Fibroblast of skin of left quadriceps (primary cell): ENCODE measurements at places on chromosomes 6 and 20.
A peak's percentile ranks its signal among the peaks of the same experiment; 100 is the strongest.

DNA sequence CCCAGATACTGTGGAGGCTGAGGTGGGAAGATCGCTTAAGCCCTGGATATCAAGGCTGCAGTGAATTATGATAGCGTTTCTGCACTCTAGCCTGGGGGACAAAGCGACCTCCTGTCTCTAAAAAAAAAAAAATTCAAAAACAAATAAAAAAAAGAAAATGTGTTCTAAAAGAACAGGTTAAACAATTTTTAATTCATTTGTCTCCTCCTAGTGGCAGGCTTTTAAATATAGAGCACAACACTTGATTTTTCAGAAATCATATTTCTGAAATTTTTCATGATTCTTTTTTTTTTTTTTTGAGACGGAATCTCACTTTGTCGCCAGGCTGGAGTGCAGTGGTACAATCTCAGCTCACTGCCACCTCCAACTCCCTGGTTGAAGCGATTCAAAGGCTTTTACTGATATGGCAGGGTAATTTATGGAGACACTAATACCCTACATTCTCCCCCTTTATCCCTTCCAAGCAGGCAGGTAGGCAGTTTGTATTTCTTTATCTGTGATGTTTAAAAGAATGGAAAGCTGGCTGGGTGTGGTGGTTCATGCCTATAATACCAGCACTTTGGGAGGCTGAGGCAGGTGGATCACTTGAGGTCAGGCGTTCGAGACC, 8.7 kb upstream of the GTF3C6 start:
- peak; percentile 13 for DNase-seq

GRCh38 chr6:133769463-133769862, 119.5 kb upstream of the TCF21 start:
- DNase-seq: no peak

DNA sequence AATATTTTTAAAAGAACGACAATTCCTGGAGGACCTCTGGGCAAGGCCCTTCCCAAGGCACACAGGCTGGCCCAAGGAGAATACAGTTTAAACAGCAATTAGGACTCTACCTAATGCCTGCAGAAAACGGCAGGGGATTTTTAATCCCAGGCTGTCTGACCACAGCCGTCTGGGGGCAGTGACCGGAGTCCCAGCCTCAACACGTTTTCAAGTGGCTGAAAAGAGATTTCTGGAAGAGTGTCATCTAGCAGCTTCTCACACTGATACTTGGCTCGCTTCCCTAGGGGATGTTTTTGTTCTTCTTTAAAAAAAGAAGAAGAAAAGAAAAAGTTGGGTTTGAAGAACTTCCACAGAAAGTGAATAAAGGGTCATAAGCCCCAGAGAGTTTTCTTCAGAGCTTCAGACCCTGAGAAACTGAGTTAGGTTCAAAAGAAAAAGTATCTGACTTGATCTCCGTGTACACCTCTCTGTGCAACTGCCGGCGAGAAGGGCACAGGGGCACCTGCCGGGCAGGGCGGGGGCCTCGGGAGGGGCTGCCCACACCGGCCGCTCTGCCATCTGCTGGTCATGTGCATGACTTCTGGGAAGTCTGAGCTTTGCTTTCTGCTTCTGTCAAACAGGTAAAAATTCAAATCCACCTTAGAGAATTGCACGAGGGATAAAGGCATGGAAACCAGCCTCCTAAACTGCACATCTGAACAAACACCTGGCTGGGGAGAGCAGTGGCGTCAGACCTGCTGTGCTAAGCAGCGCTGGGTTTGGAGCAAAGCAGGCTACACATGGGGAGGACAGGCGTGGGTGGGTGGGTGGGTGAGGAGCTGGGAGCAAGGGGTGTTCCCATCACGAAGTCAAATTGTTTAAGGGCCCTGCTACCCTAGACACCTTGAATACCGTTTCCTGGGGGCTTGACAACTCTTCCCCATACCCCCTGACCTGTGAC, 33.0 kb downstream of the RRBP1 start:
- no peak for DNase-seq

DNA sequence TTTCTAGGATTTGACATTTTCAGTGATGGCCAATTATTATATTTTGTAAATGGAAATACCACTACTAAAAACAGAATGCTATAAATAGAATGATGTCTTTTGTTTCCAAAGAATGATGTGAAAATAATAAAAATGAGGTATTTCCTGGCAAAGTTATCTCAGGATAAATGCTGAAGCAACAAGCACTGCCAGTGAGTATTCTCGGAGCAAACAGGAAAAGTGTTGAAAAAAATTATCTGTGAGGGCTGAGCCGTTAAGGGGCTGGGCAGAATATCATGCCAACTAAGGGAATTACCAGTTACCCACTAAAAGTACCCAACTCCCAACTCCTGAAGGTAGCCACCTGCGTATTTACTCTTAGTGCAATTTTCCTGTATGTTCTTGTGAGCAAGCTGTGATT, 23.6 kb upstream of the SCAF8 start:
- DNase-seq: no peak

- no peak for DNase-seq
Observed at GRCh38 chr20:56945901-56946300, 316.8 kb downstream of the TFAP2C start.

- no peak for DNase-seq
Observed at GRCh38 chr20:45796337-45797065, 4.7 kb downstream of the DNTTIP1 start.

GRCh38 chr20:32274359-32274758, 3.1 kb upstream of the KIF3B start:
- no peak for DNase-seq

GRCh38 chr6:165984729-165985275, 182.8 kb downstream of the TBXT start:
- DNase-seq: no peak

DNA sequence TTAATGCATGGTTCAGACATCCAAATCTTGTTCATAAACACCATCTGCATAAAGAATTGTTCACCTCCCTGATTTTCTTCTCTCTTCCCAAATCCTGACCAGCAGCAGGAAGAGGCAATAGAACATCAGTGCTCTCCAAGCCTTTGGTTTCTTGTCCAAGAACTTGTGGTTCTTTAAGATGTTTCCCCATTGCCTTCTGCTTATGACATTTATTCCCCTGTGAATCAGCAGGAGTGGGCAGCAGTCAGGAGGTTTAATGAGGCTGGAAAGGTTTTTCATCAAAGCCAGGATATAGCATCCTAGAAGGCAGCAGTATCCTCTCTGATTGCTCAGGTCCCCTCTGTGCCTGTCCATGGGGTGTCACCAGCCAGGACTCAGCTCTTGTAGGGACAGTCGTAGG, 5.3 kb downstream of the HDDC2 start:
- no peak for DNase-seq

DNA sequence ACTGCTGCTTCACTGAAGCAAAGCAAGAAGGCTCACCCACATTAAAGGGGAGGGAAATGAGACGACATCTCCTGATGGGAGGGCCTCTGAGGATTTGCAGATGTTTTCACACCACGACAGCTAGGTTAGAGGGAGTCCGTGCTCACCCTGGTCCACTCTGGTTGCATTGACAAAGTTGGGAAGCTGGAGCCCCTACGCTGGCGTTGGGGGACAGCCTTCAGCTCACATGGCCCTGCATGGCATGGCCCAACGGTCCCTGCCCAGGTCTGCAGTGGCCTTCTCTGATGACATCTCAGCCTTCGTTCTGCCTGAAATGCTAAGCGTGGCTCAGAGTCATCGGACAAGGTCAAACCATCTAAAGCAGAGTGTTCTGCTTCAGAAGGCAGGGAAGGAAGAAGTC, 3.8 kb upstream of the NAPB start:
- DNase-seq: no peak

- DNase-seq: no peak
Observed at GRCh38 chr6:56593801-56594318, 48.8 kb downstream of the DST start.

DNA sequence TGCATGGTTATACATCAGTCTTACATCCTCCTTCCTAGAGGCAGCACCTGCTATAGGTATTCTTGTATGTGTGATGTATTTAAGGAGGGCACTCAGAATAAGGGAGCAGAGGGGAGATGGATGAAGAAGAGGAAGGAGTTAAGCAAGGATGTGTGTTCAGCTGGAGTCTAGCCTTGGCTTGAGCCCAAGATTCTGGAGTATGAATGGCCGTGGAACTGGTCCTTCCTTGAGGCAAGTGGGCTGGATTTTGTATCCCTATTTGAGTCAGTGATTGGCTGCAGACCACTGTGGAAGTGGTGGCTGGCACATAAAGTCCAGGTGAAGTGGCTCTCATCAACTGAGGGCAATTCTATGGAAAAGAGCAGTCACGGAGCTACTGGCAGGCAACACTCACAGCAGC, 112.0 kb upstream of the RNF24 start:
- DNase-seq: no peak

- no peak for DNase-seq
Observed at GRCh38 chr6:34370361-34370760, 22.1 kb downstream of the NUDT3 start.

DNA sequence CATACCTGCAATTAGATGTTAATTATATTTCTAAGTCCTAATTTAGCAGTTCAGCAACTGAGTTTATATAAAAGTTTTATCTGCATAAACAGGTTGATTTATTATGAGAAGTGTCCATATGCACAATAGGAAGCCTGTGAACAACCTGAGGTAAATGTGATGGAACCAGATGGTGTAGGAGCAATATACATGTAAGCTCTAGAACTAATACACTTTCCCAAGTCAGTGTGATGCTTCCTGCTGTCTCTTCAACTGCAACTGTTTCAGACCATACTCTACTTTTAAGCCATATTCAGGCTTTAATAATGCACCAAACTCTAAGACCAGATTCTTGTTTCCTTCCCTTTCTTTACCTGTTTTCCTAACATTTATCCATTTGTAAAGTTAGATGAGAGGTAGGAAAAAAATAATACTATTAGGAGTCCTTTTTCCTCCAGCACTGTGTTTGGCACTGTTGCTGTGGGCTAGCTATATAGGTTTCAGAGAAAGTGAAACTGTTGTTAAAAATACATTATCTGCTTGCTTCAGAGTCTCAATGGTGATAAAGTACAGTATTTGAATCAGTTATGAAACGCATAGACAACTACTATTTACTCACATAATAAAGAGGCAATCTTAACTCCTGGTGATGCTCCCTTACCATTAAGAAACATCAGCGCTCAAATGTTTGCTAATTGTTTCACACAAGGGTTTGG, 1009.3 kb downstream of the GRIK2 start:
- DNase-seq: no peak

GRCh38 chr20:38649275-38649891, 47.8 kb downstream of the ARHGAP40 start:
- DNase-seq: no peak

- DNase-seq: no peak
Observed at GRCh38 chr20:62433658-62434497, 6.5 kb upstream of the RBBP8NL start.

DNA sequence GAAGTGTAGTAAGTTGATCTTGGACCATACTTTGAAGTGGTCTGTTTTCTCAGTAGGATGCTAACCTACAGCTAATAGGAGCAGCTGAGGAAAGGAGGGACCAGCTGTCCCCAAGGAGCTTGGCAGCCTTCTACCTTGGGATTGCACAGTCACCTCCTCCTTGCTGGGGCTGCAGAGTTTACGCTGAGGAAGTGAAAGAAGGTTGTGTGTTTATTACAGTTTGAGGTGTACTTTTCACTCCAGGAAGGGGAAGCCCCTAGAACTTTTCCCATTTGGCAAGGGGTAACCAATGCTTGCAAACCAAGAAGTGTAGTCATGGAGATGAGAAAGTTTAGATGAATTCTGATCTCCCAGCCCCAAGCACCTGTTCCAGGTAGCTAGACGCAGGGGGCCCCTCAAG, 58.8 kb downstream of the BMP6 start:
- DNase-seq: no peak

GRCh38 chr6:93219447-93219846, 199.9 kb downstream of the EPHA7 start:
- DNase-seq: no peak

- DNase-seq: no peak
Observed at GRCh38 chr6:5704708-5705107, 302.0 kb downstream of the NRN1 start.

DNA sequence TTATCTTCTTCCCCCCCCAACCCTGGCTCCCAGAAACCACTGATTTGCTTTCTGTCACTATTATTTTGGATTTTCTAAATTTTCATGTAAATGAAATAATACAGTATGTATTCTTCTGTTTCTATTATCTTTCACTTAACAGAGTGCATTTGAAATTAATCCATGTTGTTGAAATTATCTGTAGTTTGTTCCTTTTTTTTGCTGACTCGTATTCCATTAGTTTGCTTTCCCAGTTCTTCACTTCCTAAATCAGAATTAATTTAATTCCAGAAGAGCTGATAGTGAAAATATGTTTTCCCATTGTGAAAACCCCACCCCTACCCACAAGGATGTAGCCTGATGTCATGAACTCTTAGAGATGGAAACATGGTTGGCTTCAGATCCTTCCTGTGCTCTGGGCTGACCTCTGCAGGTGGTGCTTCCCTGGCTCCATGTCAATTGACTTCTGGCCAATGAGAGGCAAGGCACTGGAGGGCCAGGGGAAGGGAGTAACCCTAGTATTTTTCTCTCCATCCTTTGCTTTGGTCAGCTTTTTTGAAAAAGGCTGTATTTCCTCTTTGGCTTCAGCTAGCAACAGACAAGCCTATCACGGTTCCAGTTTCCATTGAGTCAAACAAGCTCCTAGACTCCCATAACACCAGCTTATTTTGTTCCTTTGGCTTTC, 244.4 kb upstream of the HSF2 start:
- DNase-seq: no peak

GRCh38 chr6:168413018-168413720, 27.8 kb upstream of the SMOC2 start:
- no peak for DNase-seq

DNA sequence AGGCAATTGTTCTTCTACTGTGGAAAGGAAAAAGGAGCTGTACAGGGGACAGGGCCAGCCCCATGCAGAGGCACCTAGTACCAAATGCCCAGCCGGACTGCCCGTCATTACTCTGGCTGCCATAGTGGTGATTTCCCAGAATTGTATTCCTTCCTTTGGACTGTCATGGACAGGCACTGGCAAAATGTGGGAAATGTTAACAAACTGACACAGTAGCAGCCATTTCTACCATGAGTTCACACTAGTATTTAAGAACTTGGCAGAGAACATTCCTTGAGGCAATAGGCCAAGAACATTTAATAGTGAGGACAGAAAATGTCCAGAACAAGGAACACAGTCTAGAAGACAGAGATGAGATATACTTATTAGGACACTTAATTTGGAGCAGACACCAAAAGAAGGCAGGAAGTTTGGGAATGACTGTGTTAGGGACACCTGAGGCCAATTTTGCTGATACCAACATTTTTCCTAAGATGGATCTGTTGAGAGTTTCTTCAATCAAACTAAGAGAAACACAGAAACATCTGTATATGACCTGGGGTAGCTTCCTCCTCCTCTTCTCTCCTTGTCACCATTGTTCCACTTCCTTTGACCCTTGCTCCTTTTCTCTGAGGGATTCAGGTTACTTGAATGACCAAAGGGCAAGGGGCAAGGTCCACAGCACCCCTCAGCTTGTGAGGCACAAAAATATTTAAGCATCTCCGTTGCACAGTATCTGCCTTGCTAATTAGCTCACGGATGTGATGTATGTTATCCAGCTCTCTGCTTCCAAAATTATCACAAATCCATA, 14.9 kb downstream of the ADTRP start:
- DNase-seq: no peak
